ENCODE measurements at places on chromosomes 3 and 15.

GRCh38 chr3:145649368-145649887 lies 511.6 kb downstream of the PLOD2 start:
- no peak for DNase-seq

DNA sequence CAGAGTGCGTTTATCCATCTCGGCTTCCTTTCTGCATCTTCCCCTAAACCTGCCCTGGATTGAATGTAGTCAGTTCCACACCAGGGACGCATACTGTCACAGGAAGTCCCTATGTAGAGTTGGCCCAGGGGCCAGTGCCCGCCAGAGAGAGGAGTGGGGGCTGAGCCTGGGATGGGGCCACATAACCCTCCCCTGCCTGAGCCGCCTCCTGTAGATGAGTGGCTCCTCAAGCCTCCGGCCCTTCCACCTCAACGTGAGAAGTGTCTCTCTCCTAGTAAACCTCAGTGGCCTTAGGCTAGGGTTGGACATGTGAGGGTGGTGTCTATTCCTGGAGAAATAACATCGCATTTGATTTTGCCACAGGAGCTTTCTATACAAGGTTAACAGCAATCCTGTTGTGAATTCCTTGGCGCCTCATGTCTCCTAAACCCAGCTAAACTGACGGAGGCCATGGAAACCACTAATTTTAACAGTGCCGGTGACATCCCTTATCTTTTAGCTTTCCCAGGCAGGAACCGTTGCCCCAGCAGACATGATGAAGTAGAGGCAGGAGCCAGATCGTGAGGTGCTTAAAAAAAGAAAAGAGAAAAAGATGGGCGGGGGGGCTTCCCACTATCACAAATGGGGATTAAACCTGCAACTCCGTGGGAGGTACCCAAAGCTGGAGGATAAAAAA lies 171.1 kb downstream of the CHDH start:
- DNase-seq: no peak

GRCh38 chr15:38996111-38996631 lies 431.6 kb upstream of the RASGRP1 start:
- DNase-seq: no peak

- DNase-seq: no peak
Observed at GRCh38 chr3:172057059-172057458, 17.7 kb downstream of the FNDC3B start.

DNA sequence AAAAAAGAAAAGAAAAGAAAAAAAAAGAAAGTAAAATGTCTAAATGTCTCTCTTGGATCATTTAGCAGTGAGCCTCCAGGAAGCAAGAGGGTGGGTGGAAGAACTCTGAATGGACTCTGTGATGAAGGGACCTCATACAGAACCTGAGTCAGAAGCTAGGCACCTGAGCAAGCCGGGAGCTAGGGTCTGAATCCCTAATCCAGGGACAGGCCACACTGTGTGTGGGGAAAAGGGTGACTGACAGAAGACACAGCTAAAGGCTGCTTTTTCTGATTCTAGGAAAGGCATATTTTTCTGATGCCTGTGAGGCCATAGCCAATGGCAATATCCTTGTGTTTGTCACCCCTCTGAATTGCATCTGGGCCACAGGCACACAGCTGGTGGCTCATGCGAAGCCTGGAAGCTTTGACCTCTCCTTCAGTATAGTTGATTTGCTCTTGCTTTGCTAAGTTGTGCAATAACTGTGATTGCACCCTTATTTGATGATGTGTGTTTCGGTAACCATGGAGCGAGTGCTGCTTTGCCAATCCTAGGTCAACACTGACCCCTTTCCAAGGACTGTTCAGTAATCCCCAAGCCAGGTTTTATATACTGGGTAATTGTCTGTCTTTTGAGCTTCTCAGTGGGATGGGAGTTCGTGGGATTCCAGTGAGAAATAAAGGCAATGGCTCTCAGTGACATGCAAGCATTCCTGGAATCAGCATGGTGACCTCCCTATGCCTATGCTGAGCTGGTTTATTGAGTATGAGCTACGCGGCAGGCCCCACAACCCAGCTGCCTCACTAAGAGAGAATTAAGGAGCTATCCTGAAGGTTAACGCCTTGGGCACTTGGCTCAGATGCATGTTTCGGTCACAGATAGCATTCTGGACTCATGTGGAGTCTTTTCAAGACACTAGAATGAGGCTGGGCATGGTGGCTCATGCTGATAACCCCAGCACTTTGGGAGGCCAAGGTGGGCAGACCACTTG lies 49.0 kb upstream of the OSBPL11 start:
- no peak for DNase-seq

DNA sequence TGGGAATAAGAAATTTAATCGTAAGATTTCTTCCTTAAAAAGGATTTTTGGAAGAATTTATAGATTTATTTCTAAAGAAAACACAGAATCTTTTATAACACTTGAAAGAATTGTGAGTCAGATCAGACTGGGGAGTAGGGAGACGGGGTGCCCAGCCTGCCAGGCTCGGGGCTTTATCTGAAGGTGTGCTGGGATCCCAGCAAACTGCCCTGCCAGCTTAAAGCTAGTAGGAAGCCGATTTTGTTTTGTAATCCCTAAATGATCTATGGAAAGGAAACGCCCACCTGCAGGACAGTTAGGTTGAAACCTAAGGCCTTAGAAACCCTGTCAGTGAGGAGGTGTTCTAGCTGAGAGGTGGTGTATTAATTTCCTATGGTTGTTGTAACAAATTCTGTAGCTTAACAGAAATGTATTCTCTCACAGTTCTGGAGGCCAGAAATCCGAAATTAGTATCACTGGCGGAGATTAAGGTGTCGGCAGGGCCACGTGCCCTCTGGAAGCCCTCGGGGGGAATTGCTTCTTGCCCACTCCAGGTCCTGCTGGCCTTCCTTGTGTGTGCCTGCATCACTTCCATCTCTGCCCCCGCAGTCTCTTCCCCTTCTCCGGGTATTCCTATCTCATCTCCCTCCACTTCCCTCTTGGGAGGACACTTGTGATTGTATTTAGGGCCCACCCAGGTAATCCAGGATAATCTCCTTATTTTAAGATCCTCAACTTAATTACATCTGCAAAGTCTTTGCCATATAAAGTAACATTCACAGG lies 19.3 kb upstream of the RAB6B start:
- no peak for DNase-seq

GRCh38 chr15:80942746-80943565 lies 46.7 kb downstream of the MESD start:
- no peak for DNase-seq

DNA sequence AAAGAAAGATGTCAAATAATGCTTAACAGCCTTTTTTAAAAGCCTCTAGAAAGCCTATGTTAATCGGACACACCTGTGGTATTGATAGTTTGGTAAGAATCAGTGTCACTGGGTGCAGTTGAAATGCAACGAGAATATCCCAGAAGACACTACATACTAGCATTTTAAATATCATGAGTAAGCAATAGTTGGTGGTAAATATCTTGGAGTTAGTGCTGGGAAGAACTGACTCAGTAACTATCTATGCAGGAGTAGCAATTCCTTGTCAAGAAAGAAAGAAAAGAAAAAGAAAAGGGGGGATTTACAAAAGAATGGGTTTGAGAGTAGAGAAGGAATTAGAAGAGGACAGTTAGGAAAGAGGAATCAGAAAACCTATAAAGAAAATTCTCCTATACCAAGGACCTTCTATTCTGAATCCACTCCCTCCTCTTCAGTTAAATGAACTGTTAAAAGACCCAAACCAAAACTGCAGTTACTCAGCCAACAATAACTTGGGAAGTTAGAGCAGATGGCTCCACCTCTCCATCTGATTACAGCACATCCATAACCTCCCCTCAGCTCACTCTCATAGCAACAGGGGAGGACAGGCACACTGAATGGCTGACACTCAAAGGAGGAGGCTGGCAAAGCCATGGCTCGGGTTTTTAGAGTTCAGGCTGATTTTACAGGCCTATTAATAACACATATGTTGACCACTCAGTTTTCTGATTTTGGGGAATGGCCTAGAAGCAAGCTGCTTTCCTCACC lies 207.6 kb upstream of the MDFIC2 start:
- no peak for DNase-seq

DNA sequence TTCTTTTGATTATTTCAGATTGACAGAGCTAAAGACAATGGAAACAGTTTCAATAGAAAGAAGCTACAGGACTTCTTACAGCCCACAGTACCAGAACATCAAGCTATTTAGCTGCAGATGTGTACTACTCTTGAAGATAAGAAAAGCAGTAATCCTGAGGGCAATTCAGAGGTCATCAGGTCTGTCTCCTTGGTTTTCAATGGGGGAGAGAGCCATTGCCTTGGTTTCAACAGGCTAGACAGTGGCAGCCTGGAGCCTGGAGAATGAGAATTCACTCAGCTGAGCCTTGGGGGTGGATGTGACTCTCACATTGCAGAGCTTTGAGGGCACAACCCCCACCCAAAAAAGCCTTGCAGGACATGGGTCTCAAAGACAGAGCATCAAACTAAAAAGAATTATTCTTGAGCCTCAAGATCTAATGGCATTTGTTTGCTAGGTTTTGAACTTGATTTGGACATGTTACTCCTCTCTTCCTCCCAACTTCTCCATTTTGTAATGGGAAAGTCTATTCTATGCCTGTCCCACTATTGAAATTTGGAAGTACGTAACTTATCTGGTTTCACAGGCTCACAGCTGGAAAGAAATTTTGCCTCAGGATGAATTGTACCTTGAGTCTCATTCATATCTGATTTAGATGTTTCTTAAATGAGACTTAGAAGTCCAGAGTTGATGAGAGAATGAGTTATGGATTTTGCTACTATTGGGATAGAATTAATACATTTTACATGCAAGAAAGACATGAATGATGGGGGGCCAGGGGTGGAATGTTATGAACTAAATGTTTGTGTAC lies 36.9 kb downstream of the PLSCR1 start:
- no peak for DNase-seq

- DNase-seq: no peak
Observed at GRCh38 chr15:38112406-38112805, 140.2 kb upstream of the SPRED1 start.

- no peak for DNase-seq
Observed at GRCh38 chr15:54506977-54507524, 528.8 kb downstream of the UNC13C start.

GRCh38 chr15:38709196-38709595 lies 144.6 kb upstream of the RASGRP1 start:
- no peak for DNase-seq

DNA sequence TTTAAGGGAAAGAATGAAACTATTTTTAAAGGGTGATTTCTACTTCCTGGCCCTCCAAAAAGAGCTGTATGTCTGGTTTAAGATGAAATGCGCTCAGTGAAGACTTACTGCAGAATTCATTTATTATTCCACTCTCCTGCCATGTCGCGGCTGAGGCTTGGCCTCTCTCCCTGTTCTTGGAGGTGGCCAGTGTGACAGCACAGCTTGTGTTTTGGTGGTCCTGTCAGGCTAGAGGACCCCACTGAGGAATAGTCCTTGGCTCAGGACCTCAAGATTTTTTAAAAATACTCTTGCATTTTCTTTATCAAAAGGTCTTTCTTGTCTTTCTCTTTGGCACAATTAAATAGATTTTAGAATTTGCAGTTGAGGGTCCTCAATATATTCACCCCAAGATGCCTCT lies 384.4 kb downstream of the LRTM1 start:
- no peak for DNase-seq

DNA sequence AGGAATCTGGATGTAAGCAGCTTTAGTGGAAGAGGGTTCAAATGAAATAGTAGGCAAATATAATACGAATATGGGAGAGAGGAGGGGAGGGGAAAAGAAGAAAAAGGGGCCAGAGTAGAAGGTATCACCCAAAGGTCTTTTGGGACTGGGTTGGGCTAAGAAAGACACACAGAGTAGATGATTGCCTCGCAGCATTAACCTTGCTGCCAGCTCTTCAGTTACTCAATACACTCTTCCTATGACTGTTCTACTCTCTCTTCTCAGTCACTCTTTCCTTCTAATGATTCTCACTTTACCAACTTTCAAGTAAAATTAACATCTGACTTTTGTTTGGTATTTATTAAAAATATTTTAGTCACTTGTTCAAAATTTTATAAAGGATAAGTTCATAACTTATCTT lies 52.8 kb downstream of the CLASP2 start:
- DNase-seq: no peak

- peak; percentile 26 for DNase-seq
Observed at GRCh38 chr3:141544697-141545096, 57.9 kb downstream of the RASA2 start.

DNA sequence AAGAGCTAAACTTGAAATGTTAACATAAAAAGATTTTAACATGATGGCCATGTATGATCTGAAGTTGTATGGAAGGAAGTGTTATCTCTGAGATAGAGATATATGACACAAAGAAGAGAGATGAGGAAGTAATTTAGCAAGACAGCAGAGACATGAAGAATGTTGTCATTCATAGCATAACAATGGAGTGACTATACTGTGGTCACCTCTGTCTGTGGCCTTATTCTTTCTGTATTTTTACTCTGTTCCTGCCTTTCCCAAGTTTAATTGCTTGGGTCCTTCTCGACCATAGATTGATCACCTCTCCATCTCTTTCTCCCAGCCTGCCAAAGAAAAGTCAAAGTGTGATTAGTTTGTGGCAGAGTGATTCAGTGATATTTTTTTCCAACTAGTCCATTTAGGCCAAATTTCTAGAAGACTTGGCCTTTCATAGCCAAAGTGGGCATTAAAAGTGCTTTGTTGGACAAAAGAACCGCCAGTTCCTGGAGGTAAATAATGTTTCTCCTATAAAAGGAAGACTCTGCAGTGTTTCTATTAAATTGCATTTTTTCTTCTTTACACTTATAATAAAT lies 711.9 kb downstream of the CADM2 start:
- no peak for DNase-seq

- DNase-seq: no peak
Observed at GRCh38 chr15:41927536-41927935, 33.7 kb upstream of the SPTBN5 start.

DNA sequence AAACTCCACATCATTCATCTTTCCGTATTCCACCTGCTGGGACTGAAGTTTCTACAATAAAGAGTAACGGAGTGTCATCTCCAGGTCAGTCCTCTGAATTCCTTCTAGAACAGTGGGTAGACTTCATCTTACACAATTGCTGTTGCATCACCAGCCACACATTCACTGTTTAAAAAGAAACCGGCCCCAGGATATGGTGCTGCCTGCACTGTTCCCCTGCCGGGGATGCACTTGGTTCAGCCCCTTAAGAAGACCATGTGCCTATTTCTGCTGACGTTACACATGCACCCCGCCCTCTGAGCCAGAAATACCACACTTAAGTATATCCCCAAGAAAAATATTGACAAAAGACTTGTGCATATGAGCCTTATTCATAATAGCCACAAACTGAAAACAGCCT lies 233.4 kb downstream of the FEZF2 start:
- DNase-seq: no peak

DNA sequence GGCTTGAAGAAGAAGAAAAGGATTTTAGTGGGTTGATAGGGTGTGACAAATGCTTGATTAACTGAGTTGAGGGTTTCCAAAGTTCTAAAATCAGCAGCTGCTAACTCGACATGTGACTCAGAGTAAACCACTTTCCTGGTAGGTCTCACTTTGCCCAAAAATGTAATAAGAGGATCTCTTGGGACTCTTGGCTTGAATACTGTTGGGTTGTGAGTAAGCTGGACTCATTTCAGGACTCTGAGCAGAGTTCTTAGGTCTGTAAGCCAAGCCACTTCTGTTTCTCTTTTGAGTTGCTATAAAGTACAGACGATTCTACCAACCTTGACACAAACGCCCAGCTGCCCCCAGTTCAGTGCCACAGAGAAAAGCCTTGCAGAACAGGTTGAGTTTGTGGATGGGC lies 241.1 kb downstream of the ZNF621 start:
- DNase-seq: no peak

- no peak for DNase-seq
Observed at GRCh38 chr3:148092624-148093347, 604.9 kb upstream of the AGTR1 start.

Data from LoVo (cell line).